Foreskin keratinocyte (primary cell): ENCODE measurements at places on chromosomes 4 and X. TPM values are rescaled to one million over a fixed set of nuclear protein-coding genes. Genes with fewer than 3 reads are reported as not detected.

DNA sequence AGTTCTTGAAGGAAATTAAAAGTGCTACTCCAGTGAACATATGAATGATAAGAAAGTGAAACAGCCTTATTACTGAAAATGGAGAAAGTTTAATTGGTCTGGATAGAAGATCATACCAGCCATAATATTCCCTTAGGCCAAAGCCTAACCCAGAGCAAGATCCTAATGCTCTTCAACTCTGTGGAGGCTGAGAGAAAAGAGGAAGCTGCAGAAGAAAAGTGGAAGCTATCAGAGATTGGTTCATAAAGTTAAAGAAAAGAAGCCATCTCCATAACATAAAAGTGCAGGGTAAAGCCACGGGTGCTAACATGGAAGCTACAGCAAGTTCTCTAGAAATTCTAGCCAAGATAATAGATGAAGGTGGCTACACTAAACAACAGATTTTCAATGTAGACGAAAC is 85.5 kb upstream of the ATOH1 start:
- DNase-seq, result no peak

- no peak for DNase-seq
Measured at GRCh38 chrX:31181377-31182000, 109.6 kb upstream of the FTHL17 start.

DNA sequence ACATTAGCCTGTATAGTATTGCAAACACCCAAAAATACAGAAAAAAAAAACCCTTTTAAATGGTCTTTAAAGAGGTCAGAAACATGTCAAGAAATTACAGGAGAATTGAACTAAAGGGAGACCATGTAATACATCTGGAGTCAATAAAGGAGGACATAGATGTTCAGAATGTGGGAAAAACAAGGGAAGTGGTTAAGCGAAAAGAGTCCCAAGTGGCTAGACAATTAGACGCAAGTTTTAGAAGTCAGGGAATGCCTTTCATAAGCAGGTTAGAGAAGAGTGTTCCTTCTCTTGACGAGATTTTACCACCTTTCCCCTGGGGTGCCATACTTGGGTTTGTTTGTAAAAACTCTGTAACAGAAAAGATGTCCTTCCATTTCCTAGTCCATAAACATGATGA is 7.8 kb downstream of the LNX1 start:
- DNase-seq, result no peak

DNA sequence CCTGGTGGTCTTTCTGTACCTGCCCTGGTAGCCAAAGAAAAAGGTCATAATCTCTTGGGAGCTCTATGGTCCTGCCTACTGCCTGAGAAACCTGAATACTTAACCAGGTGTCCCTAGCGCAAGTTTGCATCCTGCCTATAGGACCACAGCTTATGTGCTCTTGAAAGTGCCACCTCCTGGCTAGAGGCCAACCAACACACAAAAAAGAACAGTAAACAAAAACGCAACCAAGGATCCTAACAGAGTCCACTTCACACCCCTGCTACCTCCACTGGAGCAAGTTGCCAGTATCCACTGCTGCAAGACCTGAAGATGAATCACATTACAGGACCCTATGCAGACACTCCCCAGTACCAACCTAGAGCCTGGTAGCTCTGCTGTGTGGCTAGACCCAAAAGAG is 103.2 kb upstream of the PABPC5 start:
- DNase-seq, result no peak

DNA sequence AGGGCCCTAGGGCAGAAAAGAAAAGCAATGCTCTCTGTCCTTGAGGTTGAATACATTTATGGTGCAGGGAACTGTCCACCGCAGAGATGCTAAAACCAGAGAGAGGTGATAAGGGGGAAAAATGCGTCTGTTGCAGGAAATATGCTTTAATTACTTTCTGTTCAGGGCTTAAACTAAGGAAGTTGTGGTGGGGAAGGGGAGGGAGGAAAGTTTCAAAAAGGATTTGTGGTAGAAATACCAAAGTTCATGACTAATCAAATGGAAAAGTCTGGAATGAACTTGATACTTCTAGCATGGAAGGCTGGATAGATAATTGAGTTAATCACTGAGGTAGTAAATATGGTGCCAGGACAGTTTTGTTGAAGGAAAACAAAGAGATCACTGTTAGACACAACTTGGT is 99.0 kb downstream of the ASB9 start:
- DNase-seq, result no peak

- DNase-seq, result no peak
Measured at GRCh38 chr4:156173937-156174336, 220.3 kb upstream of the CTSO start.

- no peak for DNase-seq
Measured at GRCh38 chr4:43607400-43607799, 714.9 kb downstream of the GRXCR1 start.

- no peak for DNase-seq
Measured at GRCh38 chrX:41952102-41952501, 28.7 kb upstream of the CASK start.

GRCh38 chr4:1447676-1448588 is 41.7 kb upstream of the NKX1-1 start:
- no peak for DNase-seq

- peak; percentile 52 for DNase-seq
Measured at GRCh38 chrX:132426695-132427281, 62.0 kb downstream of the MBNL3 start.

GRCh38 chrX:107683124-107683895 is 55.0 kb downstream of the PRPS1 start:
- no peak for DNase-seq

DNA sequence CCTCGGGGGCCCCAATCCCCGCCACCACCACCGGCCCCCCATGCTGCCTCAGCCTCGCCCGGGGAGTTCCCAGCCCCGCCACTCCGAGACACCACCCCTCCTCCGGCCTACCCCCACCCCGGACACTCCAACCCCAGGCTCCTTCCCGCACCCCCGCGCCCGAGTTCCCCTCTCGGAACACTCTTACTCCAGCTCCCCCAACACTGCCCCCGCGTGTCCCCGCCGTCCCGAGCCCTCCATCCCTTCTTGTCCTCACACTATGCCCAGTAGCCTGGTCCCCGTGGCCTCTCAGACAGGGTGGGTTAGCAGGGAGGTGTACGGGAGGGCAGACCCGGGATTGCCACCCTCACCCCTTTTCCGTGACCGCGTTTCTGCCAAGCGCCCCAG is 276.1 kb downstream of the BCOR start:
- no peak for DNase-seq

DNA sequence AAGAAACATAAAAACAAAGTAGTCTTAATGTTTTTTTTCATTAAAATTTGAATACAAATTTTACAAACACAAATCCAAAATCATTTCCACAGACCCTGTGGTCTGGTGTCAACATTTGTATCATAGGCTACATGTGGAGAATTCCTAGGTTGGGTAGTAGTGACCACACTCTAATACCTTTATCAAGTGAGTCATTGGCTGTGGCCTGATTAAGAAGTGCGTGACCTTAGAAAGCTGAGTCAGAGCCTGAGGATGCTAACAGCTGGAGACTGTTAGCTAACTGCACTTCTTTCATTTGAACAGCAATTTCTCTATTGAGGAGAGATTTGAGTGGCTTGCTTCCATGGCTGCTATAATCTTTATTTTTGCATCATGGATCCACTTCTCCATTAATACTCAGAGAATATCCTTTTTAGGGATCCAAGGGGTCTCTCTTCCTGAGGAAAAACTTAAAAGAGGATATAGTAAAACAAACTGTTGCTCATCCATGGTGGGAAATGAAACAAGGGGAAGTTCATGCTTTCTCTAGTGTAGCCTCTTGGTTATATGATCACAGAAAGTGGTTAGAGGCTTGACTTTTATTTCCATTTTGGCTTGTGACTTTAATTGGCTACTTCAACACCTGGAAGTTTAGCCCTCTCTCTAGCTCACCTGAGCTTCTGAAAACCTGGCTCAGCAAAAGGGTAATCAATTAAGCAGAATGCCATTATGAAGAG is 335.8 kb downstream of the PABPC4L start:
- peak; percentile 91 for DNase-seq

- no peak for DNase-seq
Measured at GRCh38 chr4:139017861-139018260, 2.3 kb downstream of the NOCT start.

GRCh38 chr4:83217721-83218522 is 66.7 kb downstream of the COQ2 start:
- no peak for DNase-seq

GRCh38 chrX:38347136-38347535 is 5.3 kb upstream of the OTC start:
- peak; percentile 36 for DNase-seq

DNA sequence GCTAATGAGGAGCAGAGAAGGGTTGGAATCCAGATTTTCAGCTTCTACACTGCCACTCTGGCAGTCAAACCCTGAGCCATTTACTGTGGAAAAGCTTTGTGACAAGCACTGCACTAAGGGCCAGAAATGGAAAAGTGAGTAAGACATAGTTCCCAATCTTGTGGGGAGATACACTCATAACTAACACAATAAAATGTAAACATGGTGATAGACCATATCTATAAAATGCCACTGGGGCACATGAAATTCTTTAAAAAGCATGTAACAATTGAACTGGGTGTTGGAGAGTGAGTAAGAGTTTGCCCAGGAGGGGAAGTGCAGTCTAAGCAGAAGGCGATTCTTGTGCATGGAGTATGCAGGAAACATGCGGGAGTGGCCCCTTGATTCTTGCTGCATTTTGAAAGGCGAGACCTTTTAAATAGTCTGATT is 32.0 kb upstream of the ANXA5 start:
- DNase-seq, result peak; percentile 84

GRCh38 chr4:8128100-8128856 is 30.3 kb downstream of the ABLIM2 start:
- DNase-seq, result no peak

DNA sequence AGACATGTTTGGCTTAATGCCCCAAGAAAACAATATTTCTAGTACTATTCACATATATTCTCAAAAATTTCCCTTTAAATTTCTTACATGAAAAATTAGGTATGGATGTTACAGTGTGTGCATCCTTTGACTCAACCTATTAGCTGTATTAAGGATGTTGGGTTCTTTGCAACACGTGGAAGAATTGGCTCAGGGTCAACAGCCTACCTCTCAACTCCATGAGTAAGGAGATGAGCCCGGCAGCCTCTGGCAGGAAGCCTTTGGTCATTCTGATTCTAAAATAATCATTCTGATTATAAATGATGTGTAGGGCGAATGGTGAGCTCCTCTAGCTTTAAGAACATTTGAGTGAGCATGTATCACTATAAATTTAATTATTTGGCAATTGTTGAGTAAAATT is 148.0 kb upstream of the WDFY3 start:
- DNase-seq, result no peak

DNA sequence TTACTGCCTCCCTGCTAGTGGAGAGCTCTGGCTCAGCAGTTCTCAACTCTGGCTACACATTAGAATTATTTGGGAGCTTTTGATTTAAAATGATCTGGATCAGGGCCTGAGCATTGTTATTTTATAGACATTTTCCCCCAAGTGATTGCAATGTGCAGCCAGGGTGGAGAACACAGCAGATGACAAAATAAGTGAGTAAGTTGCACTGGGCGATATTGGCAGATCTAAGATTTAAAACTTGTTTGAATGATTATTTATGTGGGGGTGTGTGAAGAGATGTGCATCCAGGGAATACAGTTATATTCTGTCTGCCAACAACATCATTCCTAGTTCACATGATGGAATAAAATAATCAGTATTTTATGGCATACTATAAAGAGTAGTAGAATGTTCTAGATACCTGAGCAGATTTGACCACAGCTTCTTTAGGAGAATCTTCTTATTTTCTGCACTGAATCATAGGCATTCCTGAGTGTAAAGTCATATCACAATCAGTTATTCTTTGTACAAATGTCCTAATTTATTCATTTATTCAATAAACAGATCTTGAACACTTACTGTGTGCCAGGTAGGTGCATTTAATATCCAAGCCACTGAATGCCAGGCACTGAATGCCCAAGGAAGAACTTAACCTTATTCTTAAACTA is 123.9 kb downstream of the UCHL1 start:
- no peak for DNase-seq

DNA sequence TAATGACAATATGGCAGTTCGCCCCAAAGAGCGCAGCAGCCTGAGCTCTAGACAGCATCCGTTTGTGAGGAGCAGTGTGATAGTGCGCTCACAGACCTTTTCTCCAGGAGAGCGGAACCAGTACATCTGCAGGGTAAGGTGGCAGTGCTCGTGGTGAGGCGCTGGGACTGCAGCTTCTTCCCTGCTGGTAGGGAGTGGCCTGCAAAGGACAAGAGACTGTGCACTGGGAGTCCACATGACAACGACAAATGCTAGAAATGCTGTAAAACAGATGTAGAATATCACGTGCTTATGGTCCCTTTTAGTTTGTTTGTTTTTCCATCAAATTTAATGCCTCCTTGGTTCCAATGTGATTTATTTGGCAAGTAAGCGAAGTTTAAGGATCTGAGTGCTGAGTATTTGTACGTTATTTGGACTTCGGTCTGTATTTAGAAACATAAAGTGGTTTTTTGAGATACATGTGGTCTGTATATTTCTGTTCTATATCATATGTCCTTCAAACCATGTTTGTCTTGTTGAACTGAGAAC is 35.8 kb downstream of the CLDN22 start:
- DNase-seq, result no peak

GRCh38 chrX:148933881-148934280 is 433.5 kb downstream of the AFF2 start:
- DNase-seq, result peak; percentile 69

DNA sequence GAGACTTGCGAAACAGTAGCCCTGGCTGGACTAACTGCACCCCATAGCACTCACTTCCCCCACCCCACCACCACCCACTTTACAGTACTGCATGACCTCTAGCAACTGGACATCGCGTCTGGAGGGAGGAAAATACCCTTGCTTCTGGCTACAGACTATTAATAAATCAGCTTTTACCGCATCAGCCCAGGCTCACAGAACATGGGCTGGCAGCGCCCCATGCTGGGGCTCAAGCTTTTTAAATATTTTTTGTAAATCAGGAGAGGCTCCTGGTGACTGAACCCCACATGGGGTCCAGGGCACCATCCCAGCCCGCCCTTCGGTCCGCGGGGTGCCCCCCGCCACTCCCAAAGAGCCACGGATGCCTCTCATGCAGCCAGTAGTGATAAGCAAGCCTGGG is 2.7 kb downstream of the HS6ST2 start:
- DNase-seq, result no peak

- no peak for DNase-seq
Measured at GRCh38 chr4:109078724-109079123, 223.7 kb downstream of the COL25A1 start.

GRCh38 chrX:150159537-150159936 is 203.6 kb upstream of the MAMLD1 start:
- no peak for DNase-seq

GRCh38 chr4:72374159-72374558 is 194.9 kb downstream of the ADAMTS3 start:
- no peak for DNase-seq

HELQ gene
- total RNA-seq, result 8.7 and 9.6 TPM in 2 replicates

GUCY1B1 gene
- 0.17 and 0.32 TPM in 2 replicates for total RNA-seq

HSFX4 gene
- total RNA-seq, result not detected in 2 replicates

SSX3 gene
- not detected in 2 replicates for total RNA-seq

NAA11 gene
- total RNA-seq, result not detected in 2 replicates

CXorf49 gene
- not detected in 2 replicates for total RNA-seq

TEX13C gene
- not detected in 2 replicates for total RNA-seq

SPOCK3 gene
- total RNA-seq, result not detected in 2 replicates

NUDT10 gene
- 0.53 and 0.75 TPM in 2 replicates for total RNA-seq
